ENCODE measurements at places on chromosomes 5 and 9.

- no peak for DNase-seq
These were observed 22.5 kb upstream of the CCL21 start for GRCh38 chr9:34732478-34732877.

- DNase-seq, result no peak
These were observed 28.4 kb upstream of the PRDM12 start for GRCh38 chr9:130635721-130636647.

DNA sequence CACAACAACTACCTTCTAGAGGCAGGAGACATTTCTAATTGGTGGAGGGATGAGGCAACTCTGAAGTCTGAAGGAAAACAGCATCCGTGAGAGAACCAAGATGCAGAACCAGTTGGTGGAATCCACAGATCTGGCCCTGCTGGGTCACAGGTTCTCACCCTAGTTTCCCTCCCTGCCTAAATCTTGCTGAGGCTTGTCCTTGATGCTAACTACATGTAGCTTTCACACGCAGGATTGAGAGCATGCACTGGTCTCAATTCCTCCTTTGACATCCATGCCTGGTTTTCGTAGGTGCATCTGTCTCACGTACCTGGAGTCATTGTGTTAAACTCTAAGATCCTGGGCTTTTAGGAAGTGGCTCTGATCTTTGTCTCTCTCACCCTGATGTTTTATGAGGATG lies 9.7 kb upstream of the F2RL1 start:
- DNase-seq, result no peak

- no peak for DNase-seq
These were observed 10.7 kb downstream of the CARNMT1 start for GRCh38 chr9:75017378-75017777.

DNA sequence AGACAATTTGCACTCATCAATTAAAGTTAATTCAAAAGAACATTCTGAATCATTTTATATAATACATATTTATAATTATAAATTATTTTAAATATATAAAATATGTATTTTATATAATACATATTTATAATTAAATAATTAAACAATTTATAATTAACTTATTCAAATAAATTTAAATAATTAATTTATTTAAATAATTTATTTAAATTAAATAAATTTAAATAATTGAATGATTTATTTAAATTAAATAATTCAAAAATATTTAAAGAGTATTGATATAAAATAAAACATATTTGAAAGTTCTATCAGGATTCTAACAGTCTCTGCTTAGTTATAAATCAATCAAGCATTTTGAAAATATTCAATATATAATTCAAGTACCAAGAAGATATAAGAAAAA lies 775.5 kb upstream of the CTNND2 start:
- no peak for DNase-seq

- no peak for DNase-seq
These were observed 16.6 kb upstream of the FBP2 start for GRCh38 chr9:94610181-94610606.

GRCh38 chr5:174729075-174729680 lies 4.8 kb downstream of the MSX2 start:
- DNase-seq, result no peak

- DNase-seq, result no peak
These were observed 12.4 kb downstream of the TNFAIP8 start for GRCh38 chr5:119368238-119368630.

GRCh38 chr9:112124156-112124555 lies 50.9 kb downstream of the SUSD1 start:
- no peak for DNase-seq

GRCh38 chr5:7910738-7911428 lies 41.9 kb downstream of the MTRR start:
- no peak for DNase-seq

Measured in hematopoietic multipotent progenitor cell treated with erythropoietin and hydrocortisone succinate and interleukin-3 and kit ligand, for 17 days (in vitro differentiated cells).